OCI-LY7 (cell line): ENCODE measurements at places on chromosomes 2 and 18. TPM values are rescaled to one million over a fixed set of nuclear protein-coding genes. Genes with fewer than 3 reads are reported as not detected.

The TMEM185B gene
- 21.4 and 24.4 TPM in 2 replicates for total RNA-seq

The TNFAIP6 gene
- total RNA-seq: not detected in 2 replicates

The CYTIP gene
- total RNA-seq: 60.3 and 64.0 TPM in 2 replicates

The VIL1 gene
- not detected in 2 replicates for total RNA-seq

The SLC9A4 gene
- total RNA-seq: 0.10 and 0.22 TPM in 2 replicates

The RAB6C gene
- not detected in 2 replicates for total RNA-seq

The NEU2 gene
- not detected in 2 replicates for total RNA-seq

The CREG2 gene
- total RNA-seq: not detected in 2 replicates

The FMNL2 gene
- 0.21 and 0.24 TPM in 2 replicates for total RNA-seq

The ALK gene
- not detected in 2 replicates for total RNA-seq

The C2orf81 gene
- 20.7 and 22.5 TPM in 2 replicates for total RNA-seq

The B4GALT6 gene
- total RNA-seq: 16.4 and 22.8 TPM in 2 replicates

The PEX13 gene
- 23.4 and 27.6 TPM in 2 replicates for total RNA-seq

The HOXD4 gene
- not detected in 2 replicates for total RNA-seq

The CD207 gene
- total RNA-seq: not detected in 2 replicates

The BOK gene
- not detected in 2 replicates for total RNA-seq

The TNP1 gene
- not detected in 2 replicates for total RNA-seq

The TFCP2L1 gene
- total RNA-seq: 1.4 and 3.7 TPM in 2 replicates
